Stimulated activated CD8-positive, alpha-beta memory T cell treated with anti-CD3 and anti-CD28 coated beads, Interleukin-15, amount 100 ng/mL, for 24 hours (primary cell): ENCODE measurements at places on chromosomes 7 and 10.

- no peak for DNase-seq
These were observed 4.9 kb upstream of the MEST start for GRCh38 chr7:130486954-130487436.

- DNase-seq = no peak
These were observed 4.1 kb upstream of the BMPER start for GRCh38 chr7:33901199-33901598.

DNA sequence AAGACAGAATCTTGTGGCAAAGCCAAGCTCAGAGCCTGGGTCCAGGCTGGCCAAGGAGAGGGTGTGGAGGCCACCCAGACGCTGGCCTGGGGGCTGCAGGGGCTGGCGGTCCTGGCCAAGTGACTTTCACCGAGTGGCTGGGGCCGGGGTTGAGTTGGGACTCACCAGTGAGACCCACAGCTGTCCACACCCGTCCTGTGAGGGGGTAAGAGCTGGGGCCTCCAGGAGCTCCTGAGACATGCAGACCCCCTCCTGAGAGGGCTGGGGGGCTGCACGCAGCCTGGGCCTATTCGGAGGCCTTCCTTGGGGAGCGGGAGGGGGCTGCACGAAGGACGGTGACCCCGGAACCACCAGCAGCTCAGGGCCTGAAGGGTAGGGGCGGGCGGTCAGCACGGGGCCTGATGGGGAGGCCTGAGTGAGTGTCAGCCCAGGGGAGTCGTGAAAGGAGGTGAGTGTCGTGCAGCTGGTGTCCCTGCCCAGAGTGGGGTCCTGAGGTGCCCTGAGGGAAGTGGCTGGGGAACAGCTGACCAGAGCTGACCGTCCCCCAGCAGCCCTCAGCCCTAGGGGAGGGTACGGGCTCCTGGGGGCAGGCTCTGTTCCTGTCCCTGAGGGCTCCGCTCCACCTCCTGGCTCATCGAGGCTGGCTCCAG, 100.9 kb downstream of the FOXL3 start:
- DNase-seq = no peak

GRCh38 chr7:140230516-140230860, 53.7 kb upstream of the KDM7A start:
- DNase-seq = peak; percentile 46

DNA sequence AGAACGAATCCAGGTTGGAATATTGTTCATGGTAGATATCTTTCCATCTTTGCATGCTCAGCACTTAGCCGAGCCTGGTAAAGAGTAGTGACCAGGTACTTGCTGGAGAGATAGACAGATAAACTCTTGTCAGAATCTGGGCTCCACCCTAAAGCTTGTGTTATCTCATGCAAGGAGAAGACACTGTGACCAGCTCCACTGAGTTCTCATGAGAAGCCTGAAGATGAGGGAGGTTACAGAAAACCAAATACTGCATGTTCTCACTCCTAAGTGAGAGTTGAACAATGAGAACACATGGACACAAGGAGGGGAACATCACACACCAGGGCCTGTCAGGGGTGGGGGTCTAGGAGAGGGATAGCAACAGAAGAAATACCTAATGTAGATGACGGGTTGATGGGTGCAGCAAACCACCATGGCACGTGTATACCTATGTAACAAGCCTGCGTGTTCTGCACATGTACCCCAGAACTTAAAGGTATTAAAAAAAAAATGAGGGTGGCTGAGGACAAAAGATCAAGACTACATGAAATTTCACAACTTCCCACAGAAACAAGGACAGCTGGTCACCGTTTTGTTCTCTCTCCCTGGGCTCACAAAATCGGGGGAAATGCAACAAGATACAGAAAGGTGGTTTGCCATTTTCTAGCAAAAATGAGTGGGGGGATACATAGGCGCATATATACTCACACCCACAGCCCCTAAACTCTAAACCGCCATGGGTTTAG, 17.4 kb downstream of the DLG5 start:
- no peak for DNase-seq

DNA sequence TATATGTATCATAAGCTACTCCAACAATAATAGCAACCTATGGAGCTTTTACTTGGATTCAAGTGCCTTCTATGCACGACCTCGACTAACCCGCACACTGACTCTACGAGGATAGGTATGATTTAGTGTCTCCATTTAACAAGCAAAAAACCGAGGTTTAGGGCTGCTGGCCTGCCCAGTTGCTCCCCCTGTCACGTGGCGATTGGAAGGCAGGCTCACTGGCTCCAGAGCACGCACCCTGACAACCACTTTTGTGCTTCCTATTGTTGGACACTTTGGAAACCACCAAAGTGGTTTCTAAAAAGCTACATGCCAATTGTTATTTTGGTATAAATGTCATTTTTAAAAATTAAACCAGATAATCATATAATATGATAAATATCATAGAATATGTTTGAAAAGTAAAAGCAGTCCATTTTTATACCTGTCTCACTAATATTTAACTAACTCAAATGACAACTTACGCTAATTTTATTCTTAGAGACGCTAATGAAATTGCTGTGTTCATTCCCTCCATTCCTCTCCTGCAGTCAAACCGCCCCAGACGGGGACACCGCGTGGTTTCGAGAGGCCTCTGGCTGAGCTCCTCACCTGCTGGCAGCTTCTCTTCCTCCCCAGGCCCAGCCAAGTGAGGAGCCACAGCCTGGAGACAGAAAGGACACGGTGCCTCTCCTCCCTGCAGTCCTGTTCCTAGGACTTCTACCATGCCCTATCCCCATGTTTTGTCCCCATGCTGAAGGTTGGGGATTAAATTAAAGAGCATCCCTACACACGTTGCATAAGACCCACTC, 22.2 kb upstream of the RHEB start:
- DNase-seq = no peak

GRCh38 chr7:9937944-9938631, 1035.6 kb upstream of the PHF14 start:
- DNase-seq = no peak

- no peak for DNase-seq
These were observed 64.1 kb downstream of the AHR start for GRCh38 chr7:17362439-17363105.

- no peak for DNase-seq
These were observed 43.1 kb upstream of the EN2 start for GRCh38 chr7:155414547-155415492.

DNA sequence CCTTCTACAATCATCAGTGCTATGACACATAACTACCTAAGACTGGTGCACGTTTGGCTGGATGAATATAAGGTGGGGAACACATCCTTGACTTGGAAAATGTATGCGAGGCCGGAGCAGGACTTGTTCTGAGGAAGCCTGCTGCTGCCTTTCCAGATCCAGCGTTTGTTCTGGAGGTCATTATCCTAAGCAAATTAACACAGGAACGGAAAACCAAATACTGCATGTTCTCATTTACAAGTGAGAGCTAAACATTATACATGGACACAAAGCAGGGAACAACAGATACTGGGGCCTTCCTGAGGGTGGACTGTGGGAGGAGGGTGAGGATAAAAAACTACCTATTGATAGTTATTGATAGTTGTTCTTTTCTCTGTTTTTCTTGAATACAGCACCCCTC, 10.8 kb upstream of the GALNT11 start:
- DNase-seq = no peak

DNA sequence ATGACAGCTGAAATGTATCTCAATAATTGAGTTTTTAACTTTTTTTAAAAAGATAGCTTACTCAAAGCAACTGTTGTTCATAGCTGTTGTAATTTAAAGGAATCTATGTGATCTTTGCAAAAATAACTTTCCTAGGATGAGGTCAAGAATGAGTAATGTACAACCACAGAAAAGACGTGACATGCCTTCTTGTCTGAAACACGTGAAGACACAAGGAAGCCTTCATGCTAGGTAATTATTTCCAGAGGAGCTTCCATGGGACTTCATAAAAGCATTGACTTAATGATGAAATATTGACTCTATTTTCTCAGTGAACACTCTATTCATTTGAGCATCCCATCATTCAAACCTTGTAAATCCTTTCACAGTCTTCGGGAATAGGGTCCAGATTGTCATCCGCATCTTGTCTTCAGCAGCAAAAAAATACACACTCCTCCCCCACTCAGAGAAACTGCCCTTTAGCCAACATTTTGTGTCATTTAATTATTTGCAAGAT, 528.0 kb downstream of the NRG3 start:
- no peak for DNase-seq

DNA sequence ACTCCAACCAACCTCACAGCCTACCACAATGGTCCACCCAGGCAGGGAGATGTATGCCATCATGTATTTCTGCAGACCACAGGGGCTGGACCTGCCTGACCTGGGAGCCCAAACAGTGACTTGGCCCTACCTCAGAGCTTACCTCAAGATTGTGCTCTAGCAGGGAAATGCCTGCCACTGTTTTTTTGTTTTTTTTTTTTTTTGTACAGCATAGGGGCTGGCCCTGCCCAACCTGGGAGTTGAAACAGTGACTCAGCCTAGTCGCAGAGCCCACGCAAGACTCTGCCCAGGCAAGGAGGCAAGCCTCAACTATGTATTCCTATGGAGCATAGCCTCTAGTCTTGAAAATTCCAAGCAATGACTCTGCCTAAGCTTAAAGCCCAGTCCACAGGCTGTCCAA, 39.3 kb upstream of the CDK6 start:
- no peak for DNase-seq

- DNase-seq = no peak
These were observed 27.7 kb upstream of the VAX1 start for GRCh38 chr10:117165538-117166417.

DNA sequence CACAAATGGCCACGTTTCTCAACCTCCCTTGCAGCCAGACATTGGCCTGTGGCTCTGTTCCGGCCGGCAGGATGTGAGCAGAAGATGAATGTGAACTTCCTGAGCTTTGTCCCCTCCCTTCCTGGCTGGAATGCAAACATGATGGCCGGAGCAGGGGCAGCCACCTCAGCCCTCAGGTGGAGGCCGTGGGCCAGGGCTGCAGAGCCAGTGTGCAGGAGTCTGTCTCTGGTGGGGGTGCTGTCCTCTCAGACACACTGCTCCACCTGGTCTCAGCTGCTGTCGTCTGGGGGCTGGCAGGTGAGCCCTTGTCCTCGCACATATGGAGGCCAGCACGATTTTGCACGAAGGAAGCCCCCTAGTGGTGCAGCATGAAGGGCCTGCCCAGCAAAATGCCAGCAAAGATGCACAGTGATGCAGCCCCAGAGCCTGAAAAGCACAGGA, 25.3 kb upstream of the PWWP2B start:
- no peak for DNase-seq

GRCh38 chr10:33333260-33334101, 986 bp downstream of the NRP1 start:
- no peak for DNase-seq

DNA sequence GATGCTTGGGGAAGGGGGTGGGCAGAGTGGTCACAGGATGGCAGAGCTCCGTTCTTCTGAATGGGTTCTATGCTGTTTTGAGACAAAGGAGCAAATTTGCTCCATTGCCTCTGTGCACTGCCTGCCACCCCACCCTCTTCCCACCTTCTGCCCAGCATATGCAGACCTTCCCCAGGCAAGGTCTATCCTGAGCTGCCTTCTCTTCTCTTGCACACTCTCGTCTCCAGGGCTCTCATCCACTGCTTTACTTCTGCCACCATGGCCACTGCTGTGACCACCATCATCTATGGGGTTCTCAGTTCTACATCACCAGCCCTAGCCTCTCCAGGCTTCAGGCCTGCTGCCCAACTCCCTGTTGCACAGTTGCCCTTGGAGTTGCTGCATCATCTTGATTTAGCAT, 230.4 kb downstream of the TMEM178B start:
- DNase-seq = no peak

- DNase-seq = no peak
These were observed 11.6 kb upstream of the RET start for GRCh38 chr10:43065234-43065633.

DNA sequence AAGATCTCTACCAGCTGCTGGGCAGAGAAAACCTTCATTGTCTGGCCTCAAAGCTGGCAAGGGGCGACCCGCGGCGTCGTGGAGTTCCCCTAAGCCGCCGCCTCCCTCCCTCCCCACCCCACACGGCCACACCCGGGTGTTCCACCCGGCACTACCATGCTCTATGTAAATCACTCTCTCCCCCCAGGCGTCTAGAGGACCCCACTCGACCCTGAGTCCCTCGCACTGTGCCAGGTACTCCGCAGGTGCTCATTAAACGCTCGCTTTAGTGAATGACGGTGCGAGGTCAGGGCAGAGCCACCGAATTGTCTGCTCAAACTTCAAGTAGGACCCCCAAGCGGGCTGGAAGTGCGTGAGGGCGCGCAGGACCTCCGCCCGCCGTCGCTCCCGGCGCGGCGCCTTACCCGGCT, 628 bp downstream of the PARP12 start:
- DNase-seq = peak; percentile 10

DNA sequence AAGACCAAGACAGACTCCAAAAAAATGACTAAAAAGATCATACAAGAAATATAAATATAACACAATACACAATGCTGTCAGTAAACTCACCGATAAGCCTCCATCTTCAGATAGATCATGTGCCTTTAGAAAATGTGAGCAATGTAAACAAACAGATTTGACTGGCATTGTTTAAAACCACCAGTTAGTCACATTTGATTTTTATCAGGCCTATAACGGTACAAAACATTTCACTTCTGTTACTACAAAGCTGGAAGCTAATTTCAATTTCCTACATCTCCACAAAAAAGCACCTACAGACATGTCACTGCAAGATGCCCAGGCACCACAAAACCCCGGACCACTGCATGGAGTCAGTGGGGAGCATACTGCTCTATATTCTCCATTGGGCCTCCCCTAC, 18.9 kb downstream of the SGMS1 start:
- no peak for DNase-seq

- DNase-seq = no peak
These were observed 1005.8 kb downstream of the NRG3 start for GRCh38 chr10:82880776-82881290.

DNA sequence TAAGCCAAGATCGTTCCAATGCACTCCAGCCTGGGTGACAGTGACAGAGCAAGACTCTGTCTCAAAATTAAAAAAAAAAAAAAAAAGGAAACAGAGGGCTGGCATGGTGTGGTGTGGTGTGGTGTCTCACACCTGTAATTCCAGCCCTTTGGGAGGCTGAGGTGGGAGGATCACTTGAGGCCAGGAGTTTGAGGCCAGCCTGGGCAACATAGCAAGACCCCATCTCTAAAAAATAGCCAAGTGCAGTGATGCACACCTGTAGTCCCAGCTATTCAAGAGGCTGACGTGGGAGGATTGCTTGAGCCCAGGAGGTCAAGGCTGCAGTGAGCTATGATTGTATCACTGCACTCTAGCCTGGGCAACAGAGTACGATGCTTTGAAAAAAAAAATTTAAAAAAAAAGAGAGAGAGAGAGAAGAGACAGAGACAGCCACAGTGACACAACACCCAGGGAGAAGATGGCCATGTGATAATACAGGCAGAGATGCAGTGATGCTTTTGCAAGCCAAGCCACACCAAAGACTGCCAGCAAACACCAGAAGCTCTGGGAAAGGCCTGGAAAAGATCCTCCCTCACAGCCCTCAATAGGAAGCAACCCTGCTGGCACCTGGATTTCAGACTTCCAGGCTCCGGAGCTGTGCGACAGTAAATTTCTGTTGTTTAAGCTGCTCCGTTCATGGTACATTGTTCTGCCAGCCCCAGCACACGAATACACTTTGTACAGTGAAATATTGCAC, 19.3 kb upstream of the SRRM3 start:
- no peak for DNase-seq
